ENCODE measurements at places on chromosomes 1 and 21.
A peak's percentile ranks its signal among the peaks of the same experiment; 100 is the strongest.

GRCh38 chr1:212968368-212968863 is 18.1 kb downstream of the VASH2 start:
- no peak for DNase-seq

DNA sequence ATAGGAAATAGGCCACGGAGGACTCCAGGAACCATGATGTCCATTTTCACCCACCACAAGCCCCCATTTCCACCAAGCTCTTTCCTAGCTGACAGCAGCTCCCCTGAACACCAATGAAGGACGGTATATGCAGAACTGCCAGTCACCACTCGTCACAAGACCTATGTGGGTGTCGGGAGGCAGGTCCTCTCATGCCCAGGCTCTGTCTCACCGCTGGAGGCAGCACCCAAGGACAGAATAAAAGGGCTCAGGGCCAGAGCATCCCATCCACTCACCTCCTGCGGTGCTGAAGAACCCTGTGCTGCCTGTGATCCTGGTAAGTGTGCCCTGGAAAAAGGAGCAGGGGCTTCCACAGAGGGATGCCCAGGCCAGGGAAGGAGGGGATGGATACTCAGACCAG is at the start of gene LCE1F:
TSS of gene LCE1F (plus strand) at position 266 of the 400 bp plus-strand sequence. CDS start 1,232 bp downstream, outside the sequence.
- no peak for DNase-seq

- no peak for DNase-seq
Measured at GRCh38 chr1:78369546-78369945, 121.2 kb upstream of the PTGFR start.

DNA sequence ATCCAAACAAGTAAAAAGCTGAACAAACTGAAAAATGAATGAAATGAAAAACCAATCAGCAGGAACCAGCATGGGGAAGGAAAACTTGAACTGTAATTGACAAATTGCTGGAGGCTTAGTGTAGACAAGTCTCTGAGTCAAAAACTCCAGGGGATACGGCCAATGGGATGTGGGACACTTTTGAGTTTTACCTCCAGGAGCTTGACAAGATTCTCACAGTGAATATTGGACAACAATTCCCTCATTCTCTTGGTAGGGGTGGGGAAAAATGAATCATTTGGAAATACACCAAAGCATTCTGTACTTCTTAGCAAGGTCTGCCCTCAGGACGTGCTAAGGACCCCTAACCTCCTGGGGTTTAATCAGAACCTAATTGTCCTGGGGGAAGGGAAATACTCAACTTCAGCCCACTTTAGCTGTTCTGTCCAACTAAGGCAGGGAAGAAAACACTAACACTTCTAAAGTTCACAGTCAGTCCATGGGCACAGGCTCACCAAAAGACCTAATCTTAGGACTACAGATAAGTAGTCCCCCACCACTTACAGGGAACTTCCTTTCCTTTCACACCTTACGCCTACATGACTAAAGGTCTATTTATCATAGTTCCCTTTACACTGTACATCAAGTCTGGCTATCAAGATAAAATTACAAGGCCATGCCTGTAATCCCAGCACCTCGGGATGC is 60.7 kb upstream of the CDC42BPA start:
- no peak for DNase-seq

DNA sequence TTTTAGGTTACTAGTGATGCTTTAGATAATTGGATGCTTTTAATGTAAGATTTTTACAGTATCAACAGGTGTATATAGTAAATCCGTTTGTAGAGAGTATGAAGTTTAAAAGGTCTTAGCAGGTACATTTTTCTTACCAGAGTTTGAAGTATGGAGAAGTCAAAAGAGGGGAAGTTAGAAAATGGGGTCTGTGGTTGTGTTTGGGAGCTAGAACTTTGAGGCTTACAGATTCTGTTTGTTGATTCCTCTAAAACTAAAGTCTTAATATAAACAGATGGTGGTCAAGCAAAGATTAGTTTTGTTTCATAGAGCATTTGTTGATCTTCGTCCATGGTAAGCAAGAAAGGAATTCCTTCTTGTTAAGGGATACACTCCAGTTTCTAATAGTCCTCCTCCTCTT is 35.8 kb downstream of the CDC42 start:
- no peak for DNase-seq

GRCh38 chr1:243407284-243408018 is 151.6 kb downstream of the SDCCAG8 start:
- DNase-seq: no peak

GRCh38 chr1:13549521-13549920 is 34.1 kb upstream of the PDPN start:
- DNase-seq: no peak

- no peak for DNase-seq
Measured at GRCh38 chr1:201420608-201421002, 925 bp downstream of the TNNI1 start.

DNA sequence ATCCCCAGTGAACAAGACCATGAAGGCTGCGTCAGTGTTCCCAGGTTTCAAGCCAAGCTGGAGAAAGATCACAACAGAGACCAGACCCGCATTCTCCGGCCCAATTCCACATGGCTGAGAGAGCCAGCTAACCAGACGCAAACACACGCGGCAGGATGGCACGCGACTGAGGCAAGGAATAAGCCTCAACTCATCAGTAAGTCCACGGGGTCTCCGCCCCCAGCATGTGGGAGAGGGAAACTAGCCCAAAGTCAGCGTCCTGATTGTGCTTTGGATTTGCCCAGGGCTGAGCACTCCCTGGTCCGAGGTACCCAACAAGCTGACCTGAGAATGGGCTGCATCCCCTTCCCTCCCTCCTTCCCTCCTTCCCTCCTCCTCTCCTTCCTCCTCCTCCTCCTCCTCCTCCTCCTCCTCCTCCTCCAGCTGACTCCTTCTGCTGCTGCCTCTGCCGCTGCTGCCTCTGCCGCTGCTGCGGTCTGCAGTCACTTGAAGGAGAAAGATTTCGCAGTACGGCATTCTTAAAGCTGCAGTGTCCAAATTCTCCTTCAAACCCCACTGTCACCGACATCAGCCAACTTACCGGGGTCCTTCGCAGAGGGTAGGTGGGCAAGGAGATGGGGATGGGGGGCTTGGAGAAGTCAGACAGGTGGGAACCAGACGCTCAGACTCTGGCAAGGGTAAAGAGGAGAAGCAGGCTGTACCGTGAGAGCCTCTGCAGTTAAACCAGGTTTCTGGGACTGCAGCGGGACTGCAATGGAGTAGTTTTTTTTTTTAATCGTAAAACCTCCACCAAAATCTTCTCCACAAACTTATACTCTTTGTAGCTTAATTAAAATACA is 33.0 kb upstream of the H6PD start:
- no peak for DNase-seq

- DNase-seq: no peak
Measured at GRCh38 chr1:201791779-201792173, 37.2 kb upstream of the IPO9 start.

DNA sequence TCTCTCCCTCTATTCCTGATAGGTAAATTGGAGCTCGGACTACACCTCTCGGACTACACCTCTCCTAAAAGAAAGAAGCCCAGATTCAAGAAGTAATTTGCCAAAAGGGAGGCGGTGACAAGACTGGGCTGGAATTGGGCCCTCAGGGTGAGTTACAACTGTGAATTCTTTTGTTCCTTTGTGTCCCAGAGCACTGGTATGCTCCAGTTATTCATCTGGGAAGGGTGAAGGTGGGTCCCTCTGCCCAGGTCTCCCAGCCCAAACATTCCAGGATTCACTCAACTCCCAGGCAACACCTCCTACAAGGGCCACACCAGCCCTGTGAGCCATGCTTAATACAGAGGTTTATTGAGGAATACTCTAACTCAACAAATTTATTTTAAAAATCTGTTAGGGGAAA is 69.2 kb downstream of the LMX1A start:
- DNase-seq: no peak

GRCh38 chr1:167643441-167643840 is 13.4 kb downstream of the RCSD1 start:
- DNase-seq: no peak

- DNase-seq: no peak
Measured at GRCh38 chr1:21901473-21901847, 35.6 kb downstream of the HSPG2 start.

DNA sequence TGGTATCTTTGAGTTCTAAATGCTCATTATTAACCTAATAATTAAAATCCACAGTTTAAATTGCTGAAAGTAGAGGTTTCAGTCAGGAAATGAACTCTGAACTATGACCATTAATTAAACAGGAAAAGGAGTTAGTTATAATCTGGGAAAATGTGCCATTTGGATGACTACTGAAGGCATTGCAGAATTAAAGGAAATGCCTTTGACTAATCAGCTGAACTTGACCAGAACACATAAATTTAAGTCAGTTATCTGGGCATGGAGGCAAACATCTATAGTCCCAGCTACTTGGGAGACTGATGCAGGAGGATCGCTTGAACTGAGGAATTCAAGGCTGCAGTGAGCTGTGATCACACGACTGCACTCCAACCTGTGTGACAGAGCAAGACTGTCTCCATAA is 31.9 kb downstream of the SLC44A5 start:
- DNase-seq: no peak

DNA sequence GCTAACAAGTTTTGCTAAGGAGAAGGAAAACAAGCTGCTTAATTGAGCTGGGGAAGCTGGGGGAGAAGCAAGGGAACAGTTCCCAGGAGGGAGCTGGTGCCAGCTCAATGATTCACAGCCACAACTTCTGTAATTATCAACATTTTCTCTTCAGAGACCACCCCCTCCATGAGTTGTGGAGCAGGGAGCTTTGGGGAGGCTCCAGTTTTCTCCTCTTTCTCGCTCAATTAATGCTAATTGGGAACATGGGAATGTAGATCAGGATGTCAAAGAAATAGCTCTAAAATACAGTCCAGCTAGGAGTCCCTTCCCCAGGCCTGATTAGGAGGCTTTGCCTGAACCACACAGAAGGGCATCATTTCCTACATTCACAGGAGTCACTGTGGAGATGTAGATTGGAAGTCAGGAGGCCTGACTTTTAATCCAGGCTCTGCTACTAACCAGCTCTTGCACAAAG is 12.1 kb upstream of the MNDA start:
- no peak for DNase-seq

- no peak for DNase-seq
Measured at GRCh38 chr1:3771108-3772026, 1.2 kb upstream of the SMIM1 start.

DNA sequence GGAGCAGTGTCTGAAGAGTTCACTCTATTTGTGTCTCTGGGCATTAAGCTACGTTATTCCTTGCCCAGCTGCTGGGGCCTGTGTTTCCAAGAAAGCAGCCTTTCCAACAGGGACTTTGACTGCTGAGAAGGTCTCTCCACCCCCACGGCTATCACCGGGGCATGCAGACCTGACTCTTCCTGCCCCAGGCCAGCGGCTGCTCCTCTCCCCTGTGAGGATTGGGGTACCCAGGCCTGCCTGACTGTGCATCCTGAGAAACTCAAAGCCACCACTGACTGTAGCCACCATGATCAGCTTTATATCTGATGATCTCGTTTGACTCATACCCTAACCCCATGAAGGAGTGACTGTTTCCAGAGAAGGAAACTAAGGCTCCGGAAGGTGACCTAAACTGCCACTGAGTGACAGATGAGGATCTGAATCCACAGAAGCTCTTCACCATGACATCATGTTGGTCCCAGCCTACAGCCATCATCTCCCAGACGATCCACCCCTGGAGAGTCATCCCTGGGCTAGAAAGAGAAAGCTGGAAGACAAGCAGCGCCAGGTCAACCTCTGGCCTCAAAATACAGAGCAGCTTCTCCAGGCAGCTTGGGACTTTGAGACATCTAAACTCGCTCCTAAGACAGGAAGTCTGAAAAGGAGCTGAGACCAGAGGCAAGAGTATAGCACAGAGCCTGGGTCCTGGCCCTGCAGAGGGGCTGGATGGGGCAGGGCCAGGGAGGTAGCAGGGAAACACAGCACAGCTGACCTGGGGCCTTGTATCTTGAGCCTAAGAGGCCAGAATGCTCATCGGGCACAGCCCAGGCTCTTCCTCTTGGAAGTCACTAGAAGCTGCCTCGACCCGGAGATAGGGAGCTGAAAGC is 244.0 kb upstream of the VAMP3 start:
- no peak for DNase-seq

DNA sequence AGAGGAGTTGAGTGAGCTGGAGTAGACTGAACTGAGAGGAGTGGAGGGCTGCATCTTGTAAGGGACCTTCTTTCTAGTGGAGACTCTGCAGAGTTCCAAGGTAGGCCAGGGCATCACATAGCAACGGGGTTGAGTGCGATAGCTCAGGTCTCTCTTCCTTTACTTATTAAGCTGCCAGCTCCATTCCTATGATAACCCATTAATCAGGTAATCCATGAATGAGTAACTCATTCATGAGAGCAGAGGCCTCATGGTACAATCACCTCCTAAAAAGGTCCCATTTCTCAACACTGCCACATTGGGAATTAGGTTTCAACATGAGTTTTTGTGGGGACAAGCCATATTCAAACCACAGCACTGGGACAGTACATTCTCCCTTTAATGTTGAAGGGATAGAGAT is 21.3 kb downstream of the VN1R5 start:
- DNase-seq: no peak

- DNase-seq: no peak
Measured at GRCh38 chr1:7921796-7922195, 18.8 kb downstream of the TNFRSF9 start.

DNA sequence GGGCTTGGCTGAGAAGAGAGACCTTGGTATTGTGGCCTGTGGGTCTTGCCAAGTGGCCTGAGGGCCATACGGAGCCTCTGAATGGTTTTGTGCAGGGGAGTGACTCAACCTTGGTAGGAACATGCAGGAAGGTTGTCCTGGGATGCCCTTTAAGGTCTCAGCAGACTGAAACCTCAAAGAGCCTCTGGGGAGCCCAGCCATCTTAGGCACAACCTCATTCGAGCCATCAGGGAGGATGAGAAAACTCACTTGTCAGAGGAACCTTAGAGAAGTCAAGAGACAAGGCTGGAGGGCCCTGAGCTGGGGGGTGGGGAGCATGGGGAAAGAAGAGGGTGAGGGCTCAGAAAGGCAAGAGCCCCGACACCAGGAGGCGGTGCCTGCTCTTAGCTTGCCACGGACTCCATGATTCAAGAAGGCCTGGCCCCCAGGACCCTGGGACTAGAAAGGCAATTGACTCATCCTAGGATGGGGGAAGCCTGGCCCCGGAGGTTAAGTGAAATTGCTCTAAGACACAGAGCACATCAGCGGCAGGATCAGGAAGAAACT is 13.0 kb downstream of the IFI6 start:
- no peak for DNase-seq

DNA sequence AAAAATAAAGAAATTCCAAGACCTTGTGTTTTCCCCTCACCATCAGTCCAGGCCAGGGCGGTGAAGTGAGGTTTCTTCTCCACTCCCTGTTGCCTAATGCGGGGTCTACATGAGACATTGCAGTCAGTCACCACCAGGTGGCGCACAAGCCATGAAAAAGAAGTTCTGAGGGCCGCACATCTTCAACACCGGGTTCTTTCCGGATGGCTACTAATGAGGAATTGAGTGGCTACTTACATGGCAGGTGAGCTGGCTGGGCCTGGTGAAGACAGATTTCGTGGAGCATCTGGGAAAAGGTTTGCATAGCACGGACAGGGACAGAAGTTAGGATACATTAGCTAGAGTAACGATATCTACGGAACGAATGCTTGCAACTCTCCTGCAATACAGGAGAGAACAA is 15.8 kb upstream of the S100A11 start:
- peak; percentile 78 for DNase-seq

GRCh38 chr1:9321480-9321849 is 28.8 kb downstream of the SPSB1 start:
- DNase-seq: no peak

GRCh38 chr1:6546326-6546725 is 8.0 kb downstream of the NOL9 start:
- DNase-seq: no peak

GRCh38 chr1:113147073-113147625 is 74.2 kb downstream of the LRIG2 start:
- DNase-seq: no peak
